A172 (cell line): ENCODE measurements at places on chromosomes 3 and 15. TPM values are rescaled to one million over a fixed set of nuclear protein-coding genes. Genes with fewer than 3 reads are reported as not detected.

GRCh38 chr3:41418961-41419691 is 219.8 kb downstream of the CTNNB1 start:
- DNase-seq, result peak; percentile 87

GRCh38 chr3:196813903-196814302 is 53.8 kb upstream of the SENP5 start:
- DNase-seq, result peak; percentile 61

- DNase-seq, result no peak
Observed at GRCh38 chr3:14491396-14492190, 48.5 kb downstream of the GRIP2 start.

- no peak for DNase-seq
Observed at GRCh38 chr15:57591237-57591821, 375 bp upstream of the MYZAP start.

GRCh38 chr3:140206196-140207040 is 271.4 kb downstream of the CLSTN2 start:
- peak; percentile 68 for DNase-seq

GRCh38 chr3:110430146-110430545 is 641.5 kb upstream of the NECTIN3 start:
- no peak for DNase-seq

DNA sequence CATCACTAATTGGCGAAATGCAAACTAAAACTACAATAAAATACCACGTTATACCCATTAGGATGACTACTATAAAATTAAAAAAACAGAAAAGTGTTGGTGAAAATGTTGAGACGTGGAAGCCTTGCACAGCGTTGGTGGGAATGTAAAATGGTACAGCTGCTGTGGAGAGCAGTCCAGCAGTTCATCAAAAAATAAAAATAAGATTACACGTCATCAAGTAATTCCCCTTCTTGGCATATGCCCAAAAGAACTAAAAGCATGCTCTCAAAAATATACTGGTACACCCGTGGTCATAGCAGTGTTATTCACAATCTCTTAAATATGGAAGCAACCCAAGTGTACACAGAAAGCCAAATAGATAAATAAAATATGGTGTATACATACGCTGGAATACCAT is 71.8 kb upstream of the NDN start:
- no peak for DNase-seq

- DNase-seq, result no peak
Observed at GRCh38 chr3:81218023-81218422, 543.4 kb downstream of the GBE1 start.

GRCh38 chr15:33656168-33656567 is 312.1 kb upstream of the CHRM5 start:
- no peak for DNase-seq

DNA sequence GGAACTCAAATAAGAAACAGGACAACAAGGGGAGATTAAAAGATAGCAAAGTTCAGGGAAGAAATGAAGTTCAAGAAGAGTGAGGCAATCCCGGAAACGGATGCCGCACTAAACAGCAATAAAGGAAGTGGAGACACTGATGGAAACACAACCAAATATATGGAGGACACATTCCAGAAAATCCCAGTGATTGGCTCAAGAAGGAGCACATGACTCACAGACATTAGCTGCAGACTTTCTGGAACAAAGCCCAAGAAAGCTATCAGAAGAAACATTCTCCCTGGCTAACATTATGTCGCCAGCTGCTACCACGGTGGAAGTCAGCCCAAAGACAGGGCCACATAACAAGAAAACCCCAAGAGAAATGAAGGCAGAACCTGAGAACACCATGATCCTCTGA is 18.1 kb upstream of the VGLL4 start:
- DNase-seq, result peak; percentile 59

GRCh38 chr3:7766530-7766929 is 735.1 kb upstream of the LMCD1 start:
- no peak for DNase-seq

GRCh38 chr15:57432141-57432741 is 55.9 kb downstream of the CGNL1 start:
- DNase-seq, result no peak

DNA sequence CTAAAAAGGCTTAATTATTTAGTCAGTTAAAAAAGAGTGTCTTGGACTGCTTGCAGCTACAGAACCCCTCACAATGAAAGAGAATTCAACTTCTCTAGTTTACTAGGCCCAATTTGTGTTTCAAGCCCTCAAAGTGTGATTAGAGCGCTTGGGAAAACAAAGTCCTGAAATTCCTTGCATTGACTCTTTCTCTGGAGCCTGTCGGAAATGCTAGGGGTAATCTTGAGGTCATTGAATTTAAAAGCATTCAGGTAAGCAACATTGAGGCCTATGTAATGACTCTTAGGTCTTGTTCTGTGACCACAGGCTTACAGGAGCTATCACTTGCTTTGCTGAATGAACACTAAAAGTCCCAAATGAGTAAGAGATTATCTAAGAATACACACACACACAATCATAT is 186.0 kb downstream of the NLGN1 start:
- no peak for DNase-seq

- no peak for DNase-seq
Observed at GRCh38 chr15:68205558-68205944, 419 bp upstream of the CALML4 start.

DNA sequence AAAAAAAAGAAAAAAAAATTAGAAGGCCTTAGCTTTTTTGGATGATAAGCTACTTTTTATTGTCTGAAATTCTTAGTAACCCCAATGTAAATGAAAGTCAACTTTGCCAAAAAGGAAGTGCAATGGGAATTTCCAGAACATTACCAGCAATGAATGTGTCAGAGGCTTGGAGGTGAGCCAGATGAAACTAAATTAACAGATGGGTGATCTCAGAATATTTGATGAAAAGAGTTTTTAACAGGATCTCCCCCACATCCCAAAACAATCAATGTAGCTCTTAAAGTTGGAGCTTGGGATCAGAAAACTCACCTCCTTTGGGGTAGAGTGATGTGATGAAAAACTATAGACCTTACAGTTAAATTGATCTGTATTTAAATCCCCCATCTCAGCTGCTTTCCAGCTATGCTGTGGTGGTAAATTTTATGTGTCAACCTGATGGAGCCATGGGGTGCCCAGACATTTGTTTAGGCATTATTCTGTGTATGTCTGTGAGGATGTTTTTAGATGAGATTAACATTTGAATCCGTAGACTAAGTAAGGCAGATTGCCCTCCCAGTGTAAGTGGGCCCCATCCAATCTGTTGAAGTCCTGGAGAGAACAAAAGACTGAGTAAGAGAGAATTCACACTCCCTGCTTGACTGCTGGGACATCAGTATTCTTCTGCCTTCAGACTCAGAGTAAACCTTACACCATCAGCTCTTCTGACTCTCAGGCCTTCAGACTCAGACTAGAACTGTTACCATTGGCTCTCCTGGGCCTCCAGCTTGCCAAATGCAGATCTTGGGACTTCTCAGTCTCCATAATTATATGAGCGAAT is 84.3 kb upstream of the TNFSF10 start:
- DNase-seq, result peak; percentile 89

- DNase-seq, result no peak
Observed at GRCh38 chr15:56640127-56640526, 93.2 kb downstream of the ZNF280D start.

DNA sequence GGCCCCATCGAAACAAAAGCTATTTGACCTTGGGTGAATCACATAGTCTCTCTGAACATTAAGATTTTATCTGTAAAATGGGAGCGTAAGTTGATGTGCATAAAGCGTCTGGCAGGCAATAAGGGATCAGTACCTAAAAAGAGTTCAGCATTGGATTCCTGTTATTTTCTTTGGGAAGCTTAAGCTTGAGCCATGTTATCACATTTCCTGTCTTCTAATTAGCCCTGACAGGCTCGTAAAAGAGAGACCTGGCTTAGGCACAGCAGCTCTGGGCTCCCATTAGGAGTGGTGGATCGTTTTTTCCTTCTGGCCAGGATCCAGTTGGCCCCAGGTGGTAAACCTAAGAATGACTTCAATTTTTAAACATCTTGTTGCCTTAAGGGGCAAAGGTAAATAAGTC is 26.0 kb upstream of the CA12 start:
- peak; percentile 35 for DNase-seq

DNA sequence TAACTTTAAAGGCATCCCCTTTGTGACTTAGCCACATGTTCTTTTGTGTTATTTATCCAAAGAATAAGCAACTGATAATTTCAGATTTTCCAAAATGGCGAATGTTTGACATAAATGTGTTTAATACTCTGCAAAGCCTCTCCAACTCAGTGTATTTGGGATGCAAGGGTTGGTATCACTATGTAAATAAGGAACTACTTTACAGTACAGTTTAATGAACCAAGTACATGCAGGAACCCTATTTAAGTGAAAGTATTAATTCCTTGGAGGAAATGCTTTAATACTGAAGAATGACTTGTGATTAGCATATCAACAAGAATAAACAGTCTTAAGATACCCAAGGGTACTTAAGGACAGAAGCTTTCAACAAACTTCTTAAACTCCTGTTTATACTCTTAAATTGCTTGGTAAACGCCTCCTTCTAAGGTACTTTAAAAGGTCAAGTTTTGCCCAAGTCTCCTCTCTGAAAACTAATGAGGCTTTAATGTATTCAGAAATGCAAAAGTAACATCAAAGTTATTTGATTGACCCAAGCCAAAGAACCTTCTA is 107.7 kb downstream of the TNIK start:
- no peak for DNase-seq

- DNase-seq, result no peak
Observed at GRCh38 chr15:57339321-57339720, 37.0 kb upstream of the CGNL1 start.

DNA sequence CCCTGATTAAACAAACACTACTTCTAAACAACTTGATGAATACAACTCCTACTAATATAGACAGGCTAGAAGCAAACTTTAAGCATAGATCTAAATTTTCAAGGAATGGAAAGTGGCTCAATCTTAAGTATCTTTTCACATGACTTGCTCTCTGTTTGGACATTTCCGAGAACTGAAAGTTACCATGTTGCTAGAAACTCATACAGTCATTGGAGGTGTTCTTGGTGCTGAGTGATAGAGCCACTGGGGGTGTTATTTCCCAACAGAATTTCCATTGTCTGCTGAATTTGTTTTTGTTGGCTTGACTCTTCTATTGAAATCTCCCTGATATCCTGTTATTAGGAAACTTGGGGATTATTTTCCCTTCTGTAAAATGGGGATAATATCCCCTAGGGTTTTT is 264.5 kb upstream of the RASGRP1 start:
- no peak for DNase-seq

ITIH4 gene
- total RNA-seq, result 0.69 and 1.1 TPM in 2 replicates

SLC22A13 gene
- not detected in 2 replicates for total RNA-seq

RPUSD3 gene
- total RNA-seq, result 50.4 and 56.3 TPM in 2 replicates

TTLL13 gene
- not detected in 2 replicates for total RNA-seq

STRA6 gene
- 2.0 and 3.0 TPM in 2 replicates for total RNA-seq

GOLGA6L7 gene
- total RNA-seq, result not detected in 2 replicates

SGO1 gene
- 30.0 and 33.5 TPM in 2 replicates for total RNA-seq

CAPN3 gene
- 0.12 TPM in 1 of 2 replicates, not detected in the other for total RNA-seq

EPHA3 gene
- total RNA-seq, result not detected in 2 replicates

SENP8 gene
- total RNA-seq, result 1.3 and 1.8 TPM in 2 replicates
